Stimulated activated CD4-positive, alpha-beta T cell treated with anti-CD3 and anti-CD28 coated beads, Interleukin-1b, Interleukin-23, amount 100 ng/mL, for 4 hours (primary cell): ENCODE measurements at places on chromosomes 2 and 18.

- DNase-seq: no peak
These were observed 82.8 kb upstream of the ZNF521 start for GRCh38 chr18:25434745-25435144.

GRCh38 chr2:162062559-162062958 lies 11.5 kb downstream of the DPP4 start:
- no peak for DNase-seq

- DNase-seq: no peak
These were observed 8.2 kb downstream of the GDF7 start for GRCh38 chr2:20674974-20675679.

DNA sequence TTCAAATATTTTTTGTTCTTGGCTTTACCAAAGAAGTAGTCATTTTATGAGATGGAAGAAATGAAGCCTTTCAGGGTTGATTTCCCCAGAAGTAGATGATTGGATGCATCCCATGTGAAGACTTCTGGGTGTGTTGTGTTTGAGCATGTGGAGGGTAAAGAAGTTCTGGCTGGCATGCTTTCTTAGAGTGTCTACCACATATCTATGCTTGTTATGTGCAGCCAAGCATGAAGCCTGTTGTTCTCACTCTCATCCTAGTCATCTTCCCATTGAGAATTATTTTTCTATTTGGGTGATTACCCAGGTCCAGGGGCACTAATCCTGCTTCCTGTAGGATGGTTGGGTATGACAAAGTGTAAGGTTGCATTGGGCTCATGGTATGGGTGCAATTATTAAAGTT lies 472.9 kb downstream of the PTPRM start:
- no peak for DNase-seq

DNA sequence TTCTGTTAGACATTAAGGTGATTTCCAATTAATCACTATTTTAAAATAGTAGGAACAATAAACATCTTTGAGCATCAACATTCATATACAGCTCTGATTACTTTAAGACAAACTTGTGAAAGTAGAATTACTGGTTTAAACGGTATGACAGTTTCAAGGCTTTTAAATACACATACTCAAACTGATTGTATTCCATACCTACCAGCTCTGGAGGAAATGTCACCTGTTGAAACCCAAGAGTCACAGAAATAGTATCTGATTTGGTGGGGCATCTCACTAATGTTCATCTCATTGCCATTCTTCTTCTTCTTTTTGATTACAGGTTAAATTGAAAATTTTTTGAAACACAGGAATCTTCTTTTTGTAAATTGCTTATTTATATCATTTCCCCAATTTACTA lies 36.2 kb downstream of the USP40 start:
- DNase-seq: no peak

DNA sequence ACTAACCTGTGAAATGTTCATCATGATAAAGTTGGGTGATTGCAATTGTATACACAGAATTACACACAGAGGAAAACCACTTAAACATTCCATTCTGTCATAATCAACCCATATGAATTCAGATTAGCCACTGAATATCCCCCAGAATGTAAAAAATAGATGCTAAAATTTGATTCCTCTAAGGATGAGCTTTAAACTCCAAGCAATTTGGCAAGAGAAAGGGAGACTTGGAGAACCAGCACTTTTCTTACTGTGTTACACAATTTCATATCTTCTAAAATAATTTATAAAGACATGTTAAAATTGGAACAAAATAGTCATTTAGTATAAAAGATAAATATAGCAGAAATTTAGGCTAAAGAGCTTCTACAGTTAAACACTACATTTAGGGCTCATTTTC lies 146.3 kb upstream of the LMAN1 start:
- no peak for DNase-seq

DNA sequence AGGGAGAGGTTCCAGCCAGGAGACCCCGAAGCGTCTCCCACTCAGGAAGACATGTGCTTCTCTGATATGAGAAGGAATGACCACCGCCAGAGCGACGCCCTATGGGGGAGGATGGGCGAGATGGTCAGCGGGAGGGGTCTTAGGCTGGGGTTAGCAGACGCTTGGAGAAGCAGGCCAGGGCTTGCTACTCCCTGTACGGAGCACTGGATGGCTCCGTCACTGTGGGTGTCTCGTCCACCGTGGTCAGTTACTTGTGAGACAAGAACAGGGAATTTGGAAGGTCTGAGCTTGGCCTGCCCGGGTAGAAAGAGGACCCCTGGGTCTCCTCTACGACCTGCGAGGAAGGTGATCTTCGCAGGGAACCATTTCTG lies 39.8 kb downstream of the TMEM18 start:
- no peak for DNase-seq

DNA sequence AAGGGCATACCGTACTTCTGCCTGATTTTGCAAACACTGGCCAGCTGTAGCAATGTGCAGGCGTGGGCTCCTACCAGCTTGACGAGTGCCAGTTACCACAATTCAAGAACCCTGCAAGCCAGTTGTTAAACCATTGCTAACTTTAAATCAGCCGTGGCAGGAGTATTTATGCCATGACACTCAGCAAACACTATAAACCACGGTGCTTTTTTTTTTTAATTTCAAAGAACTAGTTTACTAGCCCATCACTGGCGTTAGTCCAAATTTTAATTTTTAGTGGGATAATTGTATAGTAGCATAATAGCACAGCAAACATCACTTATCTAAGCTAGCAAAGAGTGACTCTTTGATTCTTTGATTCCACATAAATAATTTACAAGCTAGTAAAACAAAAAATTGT lies 111.1 kb downstream of the COL4A4 start:
- DNase-seq: no peak

DNA sequence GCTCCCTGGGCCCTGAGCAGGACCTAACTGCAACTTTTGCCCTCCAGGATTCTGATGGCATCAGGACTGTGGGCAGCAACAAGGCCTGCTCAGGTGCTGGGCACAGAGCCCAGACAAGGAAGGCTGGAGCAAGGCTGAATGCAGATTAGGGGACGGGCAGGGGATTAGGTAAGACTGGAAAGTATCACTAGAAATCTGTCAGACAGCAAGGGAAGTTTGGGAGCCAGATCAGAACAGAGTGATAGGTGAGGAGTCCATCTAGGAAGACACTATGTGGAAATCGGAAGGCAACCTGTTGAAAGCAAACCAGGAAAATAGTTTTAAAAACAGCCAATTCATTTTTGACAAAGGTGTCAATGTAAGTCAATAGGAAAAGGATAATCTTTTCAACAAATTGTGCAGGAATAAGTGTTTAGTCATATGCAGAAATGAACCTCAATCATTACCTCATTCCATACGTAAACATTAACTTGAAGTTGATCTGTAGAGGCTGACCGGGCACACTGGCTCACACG lies 56.4 kb upstream of the STPG4 start:
- no peak for DNase-seq

DNA sequence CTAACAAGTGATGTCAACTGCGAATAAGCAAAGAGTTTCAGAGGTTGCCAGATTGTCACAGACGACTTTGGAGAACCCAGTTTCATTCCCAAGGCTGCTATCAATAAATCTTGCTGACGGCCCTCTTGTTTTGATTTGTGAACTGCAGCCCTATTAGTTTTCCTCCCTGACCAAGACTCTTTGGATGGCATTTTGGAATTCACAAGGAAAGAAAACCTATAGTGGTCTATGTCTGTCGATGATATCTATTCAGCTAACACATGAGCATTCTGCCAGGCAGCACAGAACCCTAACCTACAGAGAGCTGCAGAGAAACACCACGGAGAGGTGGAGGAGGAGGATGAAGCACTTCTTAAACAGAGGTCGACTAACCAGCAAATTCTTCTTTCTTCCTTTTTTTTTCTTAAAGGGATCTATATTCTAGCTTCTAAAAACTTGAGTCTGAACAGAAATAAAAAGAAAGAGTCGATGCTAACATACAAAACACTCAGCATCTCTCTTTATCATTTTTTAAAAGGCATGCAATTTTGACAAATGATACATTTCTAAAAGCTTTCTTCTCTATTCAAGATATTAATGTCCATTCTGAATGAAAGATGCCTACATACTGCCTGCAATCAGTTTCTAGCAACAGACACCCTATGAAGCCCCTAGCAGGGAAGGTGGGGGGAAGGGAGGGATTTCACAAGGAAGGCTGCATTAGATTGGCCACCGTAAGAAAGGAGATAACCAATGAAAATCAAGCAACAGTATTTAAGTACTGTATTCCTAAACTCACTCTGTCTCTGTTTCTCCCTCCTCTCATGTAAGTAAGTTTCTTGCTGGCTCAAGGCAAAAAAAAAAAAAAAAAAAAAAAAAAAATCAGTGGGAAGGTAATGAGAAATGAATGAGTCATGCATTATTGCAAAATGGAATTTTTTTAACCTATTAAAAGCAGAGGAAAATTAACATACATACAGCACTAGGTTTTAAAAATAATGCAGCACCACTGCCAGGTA lies 83.0 kb upstream of the CHRNA1 start:
- DNase-seq: no peak
